Small intestine (tissue), 16 donors: ENCODE measurements at places on chromosomes 7 and 10. TPM values are rescaled to one million over a fixed set of nuclear protein-coding genes. Genes with fewer than 3 reads are reported as not detected.

FAM25A gene
- not detected for polyA plus RNA-seq

ZNF273 gene
- polyA plus RNA-seq: 6.3 TPM

CHAT gene
- polyA plus RNA-seq: 0.81 TPM

SFXN2 gene
- 2.0 TPM for polyA plus RNA-seq

ETV1 gene
- polyA plus RNA-seq: 0.27 TPM

CALML3 gene
- polyA plus RNA-seq: 0.27 TPM

MCM7 gene
- polyA plus RNA-seq: 80.2 TPM

C7orf57 gene
- polyA plus RNA-seq: 0.04 TPM

GBX1 gene
- 0.06 TPM for polyA plus RNA-seq

ASIC3 gene
- polyA plus RNA-seq: 4.3 TPM

CUZD1 gene
- 3.2 TPM for polyA plus RNA-seq

PAPSS2 gene
- polyA plus RNA-seq: 28.4 TPM

FFAR4 gene
- 0.45 TPM for polyA plus RNA-seq

CADPS2 gene
- 26.6 TPM for polyA plus RNA-seq

OR6B1 gene
- polyA plus RNA-seq: not detected

ZCWPW1 gene
- 6.5 TPM for polyA plus RNA-seq

AKR1C4 gene
- 0.12 TPM for polyA plus RNA-seq

HHEX gene
- polyA plus RNA-seq: 3.5 TPM

SPDYE16 gene
- polyA plus RNA-seq: not detected

ARHGAP22 gene
- 1.3 TPM for polyA plus RNA-seq

ZPBP gene
- polyA plus RNA-seq: 0.12 TPM

SRGN gene
- polyA plus RNA-seq: 155 TPM

CALML5 gene
- not detected for polyA plus RNA-seq

TTYH3 gene
- polyA plus RNA-seq: 9.2 TPM

GTF2IRD1 gene
- 7.0 TPM for polyA plus RNA-seq

AHCYL2 gene
- 20.1 TPM for polyA plus RNA-seq

PRLHR gene
- polyA plus RNA-seq: not detected

ACHE gene
- polyA plus RNA-seq: 11.2 TPM

ADRA2A gene
- polyA plus RNA-seq: 1.1 TPM

CFAP69 gene
- 1.0 TPM for polyA plus RNA-seq

ACTL6B gene
- polyA plus RNA-seq: not detected

PALD1 gene
- polyA plus RNA-seq: 4.2 TPM

EPHB6 gene
- polyA plus RNA-seq: 1.7 TPM

CYP3A5 gene
- 1,093 TPM for polyA plus RNA-seq

CFTR gene
- polyA plus RNA-seq: 23.5 TPM

CCDC146 gene
- 7.5 TPM for polyA plus RNA-seq

SFRP4 gene
- polyA plus RNA-seq: not detected

TMEM213 gene
- polyA plus RNA-seq: not detected

CDK14 gene
- not detected for polyA plus RNA-seq

HOXA1 gene
- 0.49 TPM for polyA plus RNA-seq

IDI2 gene
- polyA plus RNA-seq: 0.03 TPM

NAPEPLD gene
- 12.7 TPM for polyA plus RNA-seq

NAT16 gene
- not detected for polyA plus RNA-seq

GPR15LG gene
- polyA plus RNA-seq: not detected

GIMAP7 gene
- 3.1 TPM for polyA plus RNA-seq

CCDC71L gene
- polyA plus RNA-seq: 14.7 TPM

HGF gene
- under 0.01 TPM for polyA plus RNA-seq

AFAP1L2 gene
- polyA plus RNA-seq: 2.4 TPM

SFTPA1 gene
- not detected for polyA plus RNA-seq

CYP2C18 gene
- polyA plus RNA-seq: 78.6 TPM
